Dorsolateral prefrontal cortex (tissue), 122 donors: ENCODE measurements at places on chromosomes 2 and 18.

DNA sequence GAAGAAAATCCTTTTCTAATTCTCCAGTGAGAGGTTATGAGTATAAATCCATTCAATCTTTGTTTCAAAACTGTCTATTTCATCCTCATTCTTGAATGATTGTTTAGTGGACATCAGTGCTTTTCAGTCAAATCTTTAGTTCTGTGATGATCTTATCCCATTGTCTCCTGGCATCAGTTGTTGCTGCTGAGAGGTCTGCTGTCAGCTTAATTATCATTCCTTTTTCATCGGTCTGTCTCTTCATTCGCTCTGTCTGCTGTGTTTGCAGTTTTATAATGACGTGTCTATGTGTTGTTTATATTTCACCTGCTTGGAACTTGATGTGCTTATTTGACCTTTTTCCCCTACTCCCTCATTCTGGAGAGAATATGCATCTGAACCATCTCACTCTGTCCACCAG is 69.2 kb upstream of the GLI2 start:
- DNase-seq, result no peak

GRCh38 chr2:221518201-221518934 is 53.7 kb downstream of the EPHA4 start:
- DNase-seq, result no peak

GRCh38 chr2:229071292-229071976 is 199.7 kb downstream of the PID1 start:
- DNase-seq, result no peak

DNA sequence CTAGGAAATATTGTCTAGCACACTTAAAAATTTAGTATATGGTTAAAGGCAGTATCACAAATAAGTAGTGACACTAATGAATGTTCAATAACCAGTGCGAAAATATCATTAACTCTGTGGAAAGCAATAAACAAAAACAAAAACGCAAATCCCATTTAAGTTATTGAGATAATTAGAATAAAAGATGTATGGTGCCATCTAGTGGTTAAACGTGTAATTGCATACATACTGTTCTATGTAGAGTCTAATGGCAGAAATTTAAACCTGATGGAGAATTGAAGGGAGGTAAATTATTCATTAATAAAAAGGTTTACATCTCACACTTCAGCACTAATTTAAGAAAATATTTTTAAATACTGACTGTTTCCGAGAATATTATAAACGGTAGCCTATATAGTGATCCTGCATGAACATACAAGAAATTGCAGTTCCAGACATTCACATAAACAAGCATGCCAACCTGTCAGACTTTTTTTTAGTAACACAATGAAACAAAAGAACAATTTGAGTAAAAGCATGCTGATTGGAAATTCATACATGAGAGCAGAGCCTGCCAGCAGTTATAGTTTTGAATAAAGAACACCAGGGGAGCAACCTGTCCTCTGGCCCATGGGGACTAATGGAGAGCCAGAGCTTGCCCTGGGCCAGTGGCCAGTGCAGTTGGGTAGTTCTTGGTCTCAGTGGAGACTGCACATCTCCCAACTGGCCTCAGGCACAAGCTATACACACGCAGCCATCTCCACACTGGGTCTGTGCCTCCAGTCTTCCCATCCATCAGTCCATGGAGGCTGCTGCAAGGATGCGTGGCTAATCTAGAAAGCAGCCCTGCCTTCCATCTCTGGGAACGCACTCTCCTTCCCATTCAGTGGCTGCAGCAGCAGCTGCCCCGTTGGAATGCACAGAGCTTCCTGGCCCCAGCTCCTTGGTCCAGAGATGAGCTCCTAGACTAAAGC is 28.0 kb downstream of the GCG start:
- DNase-seq, result no peak

DNA sequence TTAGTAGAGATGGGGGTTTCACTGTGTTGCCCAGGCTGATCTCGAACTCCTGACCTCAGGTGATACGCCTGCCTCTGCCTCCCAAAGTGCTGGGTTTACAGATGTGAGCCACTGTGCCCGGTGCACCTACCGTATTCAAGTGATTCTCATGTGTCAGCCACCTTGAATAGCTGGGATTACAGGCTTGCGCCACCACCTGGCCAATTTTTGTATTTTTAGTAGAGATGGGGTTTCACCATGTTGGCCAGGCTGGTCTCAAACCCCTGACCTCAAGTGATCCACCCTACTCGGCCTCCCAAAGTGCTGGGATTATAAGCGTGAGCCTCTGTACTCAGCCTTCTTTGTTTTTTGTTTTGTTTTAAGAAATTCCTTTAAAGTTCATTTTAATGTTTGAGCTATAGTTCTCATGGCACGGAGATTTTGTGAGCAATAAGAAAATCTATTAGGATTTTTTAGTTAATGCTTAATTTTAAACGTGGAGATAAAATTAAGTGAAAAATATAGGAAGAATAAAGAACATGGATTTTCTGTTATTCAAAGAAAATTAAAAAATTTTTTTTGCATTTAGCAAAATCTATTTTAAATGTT is 242.6 kb downstream of the PHLPP1 start:
- DNase-seq, result no peak

DNA sequence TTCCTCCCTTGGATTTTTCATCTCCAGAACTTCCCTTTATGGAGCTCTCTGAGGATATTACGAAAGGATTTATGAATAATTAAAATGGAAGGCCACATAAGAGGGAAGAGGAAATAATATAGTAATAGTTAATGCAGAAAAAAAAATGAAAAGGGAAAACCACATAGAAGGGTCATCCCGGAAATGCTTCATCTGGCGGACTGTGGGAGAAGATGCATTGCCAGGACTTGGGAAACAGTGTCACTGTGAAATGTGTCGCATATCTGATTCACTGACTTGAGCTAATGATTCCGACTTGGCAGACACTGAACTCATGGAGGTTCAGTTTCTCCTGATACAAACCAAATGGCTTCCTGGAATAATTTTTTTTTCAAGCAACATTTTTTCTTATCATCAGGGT is 129.9 kb upstream of the RMP24 start:
- no peak for DNase-seq

- no peak for DNase-seq
These were observed 16.2 kb downstream of the CAD start for GRCh38 chr2:27233341-27233740.

DNA sequence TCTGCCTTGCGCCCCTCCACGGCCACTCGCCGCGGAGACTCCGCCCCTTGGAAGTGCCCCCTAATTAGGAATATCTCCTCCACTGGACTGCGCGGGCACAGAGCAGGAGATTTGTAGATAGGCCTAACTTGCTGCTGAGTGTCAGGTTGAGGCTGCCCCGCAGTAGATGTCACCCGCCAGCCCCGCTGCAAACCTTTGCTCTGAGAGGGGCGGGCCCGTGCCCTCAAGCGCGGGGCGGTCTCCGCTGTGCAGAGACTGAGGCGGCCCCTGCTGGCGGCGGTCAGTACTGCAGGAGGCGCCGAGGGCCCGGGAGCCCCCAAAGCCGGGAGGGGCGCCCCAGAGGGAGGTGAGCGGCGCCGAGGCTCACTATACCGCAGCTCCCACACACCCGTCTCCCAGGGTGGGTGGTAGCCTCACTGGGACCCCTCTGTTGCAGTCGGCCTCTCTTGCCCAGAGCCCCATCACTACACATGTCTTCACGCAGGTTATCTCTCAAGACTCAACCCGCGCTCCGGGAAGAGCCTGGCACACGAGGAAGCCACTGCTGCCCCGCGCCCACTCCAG is 2.9 kb upstream of the NEURL3 start:
- DNase-seq, result peak; percentile 74
